ENCODE measurements at places on chromosomes 16 and 17.

DNA sequence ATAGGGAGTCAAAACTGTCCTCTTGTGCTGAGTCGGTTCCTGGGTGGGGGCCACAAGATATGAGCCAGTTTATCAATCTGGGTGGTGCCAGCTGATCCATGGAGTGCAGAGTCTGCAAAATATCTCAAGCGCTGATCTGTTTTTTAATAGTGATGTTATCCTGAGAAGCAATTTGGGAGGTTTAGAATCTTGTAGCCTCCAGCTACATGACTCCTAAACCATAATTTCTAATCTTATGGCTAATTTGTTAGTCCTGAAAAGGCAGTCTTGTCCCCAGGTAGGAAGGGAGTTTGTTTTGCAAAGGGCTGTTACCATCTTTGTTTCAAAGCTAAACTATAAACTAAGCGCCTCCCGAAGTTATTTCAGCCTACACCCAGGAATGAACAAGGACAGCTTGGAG, 1.7 kb downstream of the TSPAN10 start:
- no peak for DNase-seq

- DNase-seq = peak; percentile 21
Measured at GRCh38 chr17:72985882-72986720, 106.4 kb downstream of the SLC39A11 start.

- no peak for DNase-seq
Measured at GRCh38 chr17:80577876-80578570, 33.4 kb downstream of the RPTOR start.

DNA sequence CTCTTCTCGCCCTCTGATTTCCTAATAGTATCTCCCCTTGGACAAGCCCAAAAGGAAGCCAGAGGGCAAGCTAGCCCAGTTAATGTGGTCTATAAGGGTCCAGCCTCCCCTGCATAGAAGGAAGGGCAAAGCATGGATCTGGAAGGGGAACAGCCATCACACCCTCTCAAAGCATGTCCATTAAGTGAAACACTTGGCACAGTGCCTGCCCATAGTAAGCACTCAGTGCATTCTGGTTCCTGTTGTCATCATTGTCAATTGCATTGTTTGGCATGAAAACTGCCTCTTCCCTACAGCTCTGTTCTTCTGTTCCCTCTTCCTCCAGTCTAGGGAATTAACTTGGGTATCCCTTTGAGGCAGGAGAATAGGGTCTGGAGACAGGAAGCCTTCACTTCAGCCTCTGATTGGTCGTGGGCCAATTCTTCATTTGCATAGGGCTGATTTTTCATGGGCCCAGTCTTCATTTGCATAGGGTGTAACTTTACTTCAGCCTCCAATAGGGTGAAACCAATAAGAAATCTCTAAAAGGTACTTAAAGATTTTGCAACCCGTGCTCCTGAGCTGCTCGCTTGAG, 81.4 kb downstream of the C17orf67 start:
- no peak for DNase-seq

- no peak for DNase-seq
Measured at GRCh38 chr17:67449065-67449464, 72.0 kb downstream of the PITPNC1 start.

DNA sequence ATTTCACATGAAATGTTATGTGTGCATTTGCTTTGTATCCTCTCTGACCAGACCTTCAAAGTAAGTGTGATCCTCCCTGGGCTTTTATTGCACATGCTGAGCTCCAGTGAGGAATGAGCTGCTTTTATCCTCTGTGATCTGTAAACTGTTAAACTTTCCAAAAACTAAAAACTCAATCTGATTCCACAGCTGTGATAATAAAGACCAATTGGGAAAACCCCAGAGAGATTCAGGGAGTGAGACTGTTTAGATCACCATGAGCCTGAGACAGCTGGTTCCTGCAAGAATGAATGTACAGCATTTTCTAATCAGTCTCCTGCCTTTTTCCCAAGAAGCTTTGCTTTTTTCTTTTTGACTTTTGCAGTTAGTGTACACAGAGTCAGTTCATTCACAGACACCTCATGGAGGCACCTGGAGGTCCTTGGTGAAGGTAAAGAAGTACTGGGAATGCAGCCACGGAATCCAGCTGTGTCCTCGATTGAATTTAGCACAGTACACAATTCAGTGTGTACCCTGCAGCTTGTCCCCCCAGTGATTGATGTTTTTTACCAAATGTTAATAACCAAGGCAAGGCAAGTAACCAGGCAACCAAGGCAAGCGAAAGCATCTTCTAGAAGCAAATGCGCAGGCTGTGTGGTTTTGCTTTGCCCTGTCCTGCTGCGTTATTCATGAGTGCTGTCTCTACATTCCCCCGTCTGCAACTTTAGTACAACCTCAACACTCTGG, 182.6 kb downstream of the LGALS9B start:
- no peak for DNase-seq

DNA sequence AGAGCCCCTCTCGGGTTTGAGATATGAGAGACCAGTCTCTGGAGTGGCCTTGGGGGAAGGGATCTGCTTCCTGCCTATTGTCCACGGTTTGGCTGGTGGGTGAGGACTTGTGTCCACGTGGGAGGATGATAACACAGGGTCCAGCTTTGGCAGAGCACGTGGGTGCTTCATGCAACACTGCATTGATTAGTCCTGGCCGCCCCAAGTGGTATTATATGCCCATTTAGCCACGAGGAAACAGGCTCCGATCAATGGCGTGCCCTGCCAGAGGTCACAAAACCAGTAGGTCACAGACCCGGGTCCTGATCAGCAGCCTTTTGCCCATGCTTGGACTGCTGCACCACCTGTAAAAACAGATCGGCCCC, 141.6 kb downstream of the RGS9 start:
- DNase-seq = no peak

- DNase-seq = no peak
Measured at GRCh38 chr16:19175492-19176262, 7.6 kb downstream of the SYT17 start.

Data from activated CD8-positive, alpha-beta memory T cell treated with anti-CD3 and anti-CD28 coated beads for 4 hours (primary cell).